ENCODE measurements at places on chromosomes 2 and 18. TPM values are rescaled to one million over a fixed set of nuclear protein-coding genes. Genes with fewer than 3 reads are reported as not detected.

GRCh38 chr18:51514128-51514527 lies 316.6 kb upstream of the MEX3C start:
- no peak for DNase-seq

UXS1 gene
- 39.9 TPM for total RNA-seq

GRCh38 chr2:6337472-6337820 lies 528.3 kb downstream of the CMPK2 start:
- no peak for DNase-seq

GRCh38 chr18:23066060-23066459 lies 69.2 kb upstream of the CABLES1 start:
- DNase-seq, result no peak

DNA sequence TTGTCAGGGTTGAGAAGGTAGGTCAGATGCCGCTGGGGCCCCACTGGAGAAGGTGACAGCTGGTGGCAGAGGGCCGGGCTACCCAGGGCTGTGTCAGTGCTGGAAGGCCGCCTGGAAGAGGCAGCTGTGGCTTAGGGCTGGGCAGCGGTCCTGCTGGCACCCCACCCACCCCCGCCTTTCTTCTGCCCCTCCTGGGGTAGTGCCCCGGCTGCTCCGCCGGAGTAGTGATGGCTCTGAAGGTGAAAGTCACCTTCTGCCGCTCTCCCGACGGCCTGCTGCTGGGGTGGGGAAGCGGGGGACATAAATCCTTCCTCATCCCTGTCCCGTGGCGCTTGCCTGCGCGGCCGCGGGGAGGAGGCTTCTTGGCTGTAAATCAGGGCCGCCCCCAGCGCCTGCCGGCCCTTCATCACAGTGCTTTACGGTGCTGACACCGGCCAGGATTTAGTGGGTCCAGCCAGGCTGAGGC lies 332.2 kb downstream of the DYSF start:
- no peak for DNase-seq

DNA sequence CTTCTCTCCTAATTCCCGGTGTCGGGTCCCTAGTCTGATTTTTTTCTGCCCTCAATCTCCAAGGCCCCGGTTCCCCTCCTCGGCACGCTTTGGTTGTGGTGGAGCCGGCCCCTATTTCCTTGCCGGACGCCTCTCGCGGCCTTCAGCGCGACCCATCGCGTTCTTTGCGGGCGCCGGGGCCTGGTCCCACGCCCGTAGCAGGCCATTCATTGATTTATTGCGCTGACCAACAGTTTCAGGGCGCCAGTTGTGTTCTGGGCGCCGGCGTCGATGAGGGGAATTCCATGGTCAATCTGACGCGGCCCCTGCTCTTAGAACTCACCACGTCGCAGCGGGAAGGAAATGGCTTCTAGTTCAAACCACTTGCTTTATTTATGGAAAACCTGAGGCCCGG lies 396 bp downstream of the CNOT9 start:
- DNase-seq, result peak; percentile 70

GRCh38 chr2:219272995-219273394 lies 6.2 kb upstream of the DNAJB2 start:
- no peak for DNase-seq

UGT1A5 gene
- total RNA-seq, result not detected

DNA sequence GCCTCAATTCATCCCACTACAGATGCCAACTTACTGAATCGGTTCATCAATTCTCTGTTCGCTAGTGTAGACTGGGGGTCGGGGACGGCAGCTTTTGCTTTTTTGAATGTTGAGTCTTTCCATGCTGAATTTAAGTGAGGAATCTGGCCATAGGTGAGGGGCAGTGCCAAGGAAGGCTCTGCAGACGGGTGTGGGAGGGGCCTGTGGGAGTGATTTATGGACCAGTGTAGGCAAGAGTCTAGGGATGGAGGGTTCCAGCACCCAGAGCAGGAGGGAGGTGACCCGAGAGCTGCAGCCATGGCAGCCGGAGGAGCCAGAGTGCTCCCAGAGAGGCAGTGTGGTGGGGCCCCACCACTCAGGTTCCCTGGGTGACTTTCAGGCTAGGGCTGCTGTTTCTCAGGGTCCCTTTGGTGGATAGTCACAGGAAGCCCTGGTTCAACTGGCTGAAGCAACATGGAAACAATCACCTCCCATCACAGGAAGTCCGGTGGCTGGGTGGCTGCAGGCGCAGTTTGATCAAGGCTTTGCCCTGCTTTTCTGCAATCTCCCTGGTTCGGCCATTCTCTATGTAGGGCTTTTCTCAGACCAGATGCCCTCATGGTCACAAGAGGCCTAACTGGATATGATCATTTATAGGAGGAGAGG lies 16.9 kb upstream of the TEX44 start:
- no peak for DNase-seq

GRCh38 chr2:196289000-196289399 lies 117.6 kb upstream of the STK17B start:
- no peak for DNase-seq

TIGD1 gene
- 10.5 TPM for total RNA-seq

DNA sequence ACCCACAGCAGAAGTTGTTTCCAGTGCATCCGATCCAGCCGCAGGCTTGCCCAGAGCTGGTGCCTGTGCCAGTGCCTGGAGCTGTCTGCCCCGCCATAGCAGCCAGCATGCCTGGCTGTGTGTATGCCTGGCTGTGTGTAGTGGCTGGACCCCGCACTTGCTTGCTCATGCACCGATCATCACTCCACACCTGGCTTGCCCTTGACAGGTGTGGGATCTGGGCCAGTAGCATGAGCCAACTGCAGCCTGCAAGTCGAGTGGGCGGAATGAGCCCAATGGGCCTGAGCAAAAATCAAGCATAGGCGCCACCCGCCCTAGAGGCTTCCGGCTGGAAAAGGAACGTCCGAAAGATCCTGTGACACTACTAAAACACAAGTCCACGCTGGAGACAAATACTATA lies 74.5 kb downstream of the EPB41L3 start:
- DNase-seq, result no peak

RAB17 gene
- not detected for total RNA-seq

DNA sequence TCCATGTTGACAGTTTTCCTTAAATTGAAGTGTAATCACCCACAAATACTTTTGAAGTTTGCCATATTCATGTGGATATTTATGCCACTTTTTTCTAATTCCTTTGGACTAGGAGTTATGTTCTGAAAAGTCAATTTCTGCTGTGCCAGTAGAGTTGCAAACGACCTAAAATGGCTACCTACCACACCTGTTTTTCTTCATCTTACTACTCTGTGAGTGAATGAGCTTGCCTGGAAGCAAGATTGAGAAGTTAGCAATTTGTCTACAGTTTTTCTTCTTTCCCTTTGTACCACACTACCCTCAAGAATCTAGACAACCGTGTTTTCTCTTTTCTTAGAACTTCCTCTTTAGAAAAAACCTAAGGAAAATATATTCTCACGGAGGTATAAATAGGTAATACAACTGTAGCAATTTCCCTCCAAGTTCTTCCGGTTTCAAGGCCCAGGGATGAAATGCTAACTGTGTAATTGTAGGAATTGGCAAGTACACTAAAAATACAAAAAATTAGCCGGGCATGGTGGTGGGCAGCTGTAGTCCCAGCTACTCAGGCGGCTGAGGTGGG lies 7.3 kb upstream of the SLC39A10 start:
- no peak for DNase-seq

All from activated T-cell treated with anti-CD3 and anti-CD28 coated beads, Interleukin-2, amount 50 U/mL, for 72 hours (primary cell).